ENCODE measurements at places on chromosomes 12 and 14. TPM values are rescaled to one million over a fixed set of nuclear protein-coding genes. Genes with fewer than 3 reads are reported as not detected.

Gene KLRB1
- not detected for total RNA-seq

Gene GRIP1
- 319 TPM for total RNA-seq

- peaks cover 9% of the 10 kb centered on the region for H3K27me3 ChIP-seq
- H3K27ac ChIP-seq: no peak overlapping the region
- H3K4me3 ChIP-seq: no peak overlapping the region
- H3K4me1 ChIP-seq: no peaks in the 10 kb centered on the region
- DNase-seq: no peak
These were observed 28.8 kb upstream of the RPH3A start for GRCh38 chr12:112762753-112763152.

Gene DCP1B
- 13.3 TPM for total RNA-seq

- H3K36me3 ChIP-seq: no peaks in the 10 kb centered on the region
- peak overlapping the region; percentile 1 for H3K27ac ChIP-seq
- no peaks in the 10 kb centered on the region for H3K27me3 ChIP-seq
- no peak overlapping the region for H3K4me3 ChIP-seq
These were observed 61.3 kb downstream of the ARF6 start for GRCh38 chr14:49954171-49954631.

Measured in suprapubic skin (tissue), 4 donors.